Hippocampal formation (tissue), 2 donors: ENCODE measurements at places on chromosomes 16 and 17.

DNA sequence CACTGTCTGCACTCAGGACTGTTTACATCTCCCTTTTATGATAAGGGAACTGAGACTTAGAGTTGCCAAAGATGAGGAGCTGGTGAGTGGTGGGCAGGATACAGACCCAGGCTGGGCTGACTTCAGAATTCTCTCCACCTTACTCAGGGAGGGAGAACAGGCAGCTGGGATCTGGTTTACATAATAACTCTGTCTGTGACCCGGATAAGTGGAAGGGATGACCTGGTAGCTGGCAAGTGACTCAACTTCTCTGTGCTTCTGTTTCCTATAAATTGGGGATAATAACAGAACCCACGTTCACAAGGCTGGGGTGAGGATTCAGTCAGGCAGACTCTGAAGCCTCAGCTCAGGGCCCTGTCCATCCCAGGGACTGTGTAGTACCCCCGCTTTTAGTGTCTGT, 2.6 kb downstream of the SNX20 start:
- no peak for DNase-seq

DNA sequence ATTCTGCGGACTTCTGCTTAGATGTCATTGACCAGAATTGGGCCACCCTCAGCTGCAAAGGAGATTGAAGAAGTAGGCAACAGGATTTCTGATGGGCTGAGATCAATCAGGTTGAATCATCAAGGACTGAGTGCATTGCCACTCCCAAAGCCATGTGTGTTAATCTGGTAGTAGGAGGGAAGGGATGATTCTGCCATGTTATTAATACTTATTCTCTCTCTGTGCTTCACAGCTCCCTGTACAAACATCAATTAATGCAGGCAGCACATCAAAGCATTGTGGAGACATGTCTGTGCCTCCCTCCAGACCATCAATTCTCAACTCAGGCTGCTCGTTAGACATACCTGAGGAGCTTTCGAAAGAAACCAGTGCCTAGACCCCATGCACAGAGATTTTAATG, 11.6 kb downstream of the LRRC3C start:
- no peak for DNase-seq

GRCh38 chr16:52755396-52755795, 208.5 kb upstream of the TOX3 start:
- DNase-seq = no peak

DNA sequence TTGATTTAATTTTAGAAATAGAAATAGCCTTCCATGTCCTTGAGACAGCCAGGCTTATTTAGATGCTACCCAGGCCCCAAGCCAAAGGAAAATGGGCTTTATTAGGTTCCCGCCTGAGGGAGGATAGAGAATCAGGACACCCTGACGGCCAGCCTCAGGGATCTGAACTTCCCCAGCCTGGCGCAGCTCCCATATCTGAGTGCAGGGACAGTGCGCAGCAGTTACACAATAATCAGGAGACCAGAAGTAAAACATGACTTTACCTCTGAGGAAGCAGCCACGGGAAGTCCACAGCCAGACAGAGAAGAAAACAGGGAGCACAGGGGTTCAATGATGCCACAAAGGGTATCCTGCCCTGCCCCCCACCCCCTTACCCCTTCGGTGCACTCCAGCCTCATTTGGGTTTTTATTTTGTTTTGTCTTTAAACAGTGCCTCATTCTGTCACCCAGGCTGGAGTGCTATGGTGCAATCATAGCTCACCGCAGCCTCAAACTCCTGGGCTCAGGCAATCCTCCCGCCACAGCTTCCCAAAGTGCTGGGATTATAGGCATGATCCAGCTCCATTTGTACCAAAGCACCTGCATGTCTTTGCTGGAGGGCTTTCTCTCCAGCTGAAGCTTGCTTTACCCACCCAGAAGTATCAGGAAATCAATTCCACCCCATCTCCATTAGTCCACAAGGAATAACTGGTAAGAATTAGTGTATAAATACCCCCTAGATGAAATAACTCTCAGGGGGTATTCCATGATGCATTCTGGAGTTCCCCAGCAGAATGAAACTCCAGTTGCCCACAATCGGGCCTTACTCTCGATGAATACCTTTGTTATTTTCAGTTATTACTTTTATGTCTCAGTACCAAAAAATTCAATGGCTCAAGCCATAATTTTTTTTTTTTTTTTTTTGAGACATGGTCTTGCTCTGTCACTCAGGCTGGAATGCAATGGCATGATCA, 21.9 kb downstream of the ORC6 start:
- DNase-seq = no peak

DNA sequence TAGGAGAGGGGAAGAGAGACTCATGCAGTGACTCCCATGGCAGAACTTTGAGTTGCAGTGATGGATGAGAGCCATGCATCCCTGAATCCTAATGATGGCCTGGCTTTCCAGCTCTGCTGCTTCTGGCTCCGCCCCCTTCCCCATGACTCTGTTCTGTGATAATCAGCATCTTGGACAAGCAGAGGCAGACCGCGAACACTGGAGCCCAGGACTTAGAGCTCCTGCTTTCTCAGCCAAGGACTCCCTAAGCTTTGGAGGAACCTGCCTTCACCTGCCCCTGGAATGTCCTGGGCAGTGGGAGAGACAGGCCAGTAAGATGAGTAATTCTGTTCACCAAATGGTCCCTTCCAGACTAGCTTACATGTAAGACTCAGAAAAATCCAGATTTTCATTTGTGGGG, 12.5 kb downstream of the CCDC92B start:
- no peak for DNase-seq

DNA sequence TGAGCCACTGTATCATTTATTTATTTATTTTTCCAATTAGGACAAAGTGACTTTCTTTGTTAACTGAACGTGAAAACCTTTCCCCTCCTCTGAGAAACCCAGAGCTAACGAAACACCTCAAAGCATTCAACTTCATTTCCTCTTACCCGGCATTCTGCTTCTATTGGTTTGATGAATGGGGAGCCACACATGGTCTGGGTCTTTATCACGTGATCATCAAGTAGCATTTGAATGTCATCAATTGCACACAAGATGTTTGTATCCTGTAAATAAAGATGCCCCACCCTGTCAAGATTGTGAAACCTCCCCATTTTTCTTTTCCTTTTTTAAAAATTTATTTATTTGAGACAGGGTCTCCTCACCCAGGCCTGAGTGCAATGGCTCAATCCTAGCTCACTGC, 80.1 kb downstream of the DNAH3 start:
- no peak for DNase-seq

GRCh38 chr16:90031931-90032673, 12.8 kb upstream of the DBNDD1 start:
- no peak for DNase-seq

DNA sequence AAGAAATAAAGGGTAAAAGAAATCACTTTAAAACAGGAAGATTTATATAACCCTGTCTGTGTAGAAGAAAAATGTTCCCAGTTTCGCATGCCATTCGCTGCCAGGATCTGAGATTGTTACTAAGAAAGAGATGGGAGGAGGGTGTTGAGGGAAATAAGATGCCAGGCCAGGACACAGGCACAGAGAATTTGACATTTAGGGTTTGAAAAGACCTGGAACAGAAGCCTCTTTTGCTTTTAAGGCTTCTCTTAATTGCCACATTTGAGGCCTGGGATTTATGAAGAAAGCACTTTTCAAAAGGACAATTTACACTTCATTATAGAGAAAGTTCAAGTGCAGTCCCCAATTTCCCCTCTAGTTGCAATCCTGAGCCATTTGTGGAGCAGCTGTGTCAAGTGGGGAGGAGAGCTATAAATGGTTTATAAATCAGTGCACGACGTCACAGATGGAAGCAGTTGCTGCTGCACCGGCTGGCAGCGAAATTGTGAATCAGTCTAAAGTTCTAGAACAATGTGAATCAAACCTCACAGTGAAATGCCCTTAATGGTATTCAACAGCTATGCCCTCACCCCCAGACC, 26.5 kb upstream of the C16orf87 start:
- DNase-seq = peak; percentile 12

DNA sequence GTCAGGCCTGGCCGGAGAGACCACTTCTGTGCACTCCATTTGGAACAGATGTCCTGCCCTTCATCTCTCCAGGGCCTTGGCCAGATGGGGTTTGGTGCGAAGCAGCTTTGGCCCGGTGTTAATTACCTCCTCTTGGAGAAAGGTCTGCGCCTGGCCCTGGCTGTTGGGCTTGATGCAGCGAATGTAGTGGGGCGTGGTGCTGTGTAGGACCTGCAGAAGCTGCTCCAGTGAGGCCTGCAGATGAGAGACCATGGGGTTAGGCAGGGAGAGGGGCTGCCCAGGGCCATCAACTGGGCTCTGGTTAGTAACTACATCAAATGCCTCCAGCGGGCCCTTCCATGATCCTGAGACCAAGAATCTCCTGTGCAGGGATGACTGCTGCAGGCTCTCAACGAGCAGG, 18.7 kb downstream of the ZNHIT3 start:
- no peak for DNase-seq

- DNase-seq = no peak
Measured at GRCh38 chr17:38542286-38542685, 63.5 kb downstream of the SRCIN1 start.

DNA sequence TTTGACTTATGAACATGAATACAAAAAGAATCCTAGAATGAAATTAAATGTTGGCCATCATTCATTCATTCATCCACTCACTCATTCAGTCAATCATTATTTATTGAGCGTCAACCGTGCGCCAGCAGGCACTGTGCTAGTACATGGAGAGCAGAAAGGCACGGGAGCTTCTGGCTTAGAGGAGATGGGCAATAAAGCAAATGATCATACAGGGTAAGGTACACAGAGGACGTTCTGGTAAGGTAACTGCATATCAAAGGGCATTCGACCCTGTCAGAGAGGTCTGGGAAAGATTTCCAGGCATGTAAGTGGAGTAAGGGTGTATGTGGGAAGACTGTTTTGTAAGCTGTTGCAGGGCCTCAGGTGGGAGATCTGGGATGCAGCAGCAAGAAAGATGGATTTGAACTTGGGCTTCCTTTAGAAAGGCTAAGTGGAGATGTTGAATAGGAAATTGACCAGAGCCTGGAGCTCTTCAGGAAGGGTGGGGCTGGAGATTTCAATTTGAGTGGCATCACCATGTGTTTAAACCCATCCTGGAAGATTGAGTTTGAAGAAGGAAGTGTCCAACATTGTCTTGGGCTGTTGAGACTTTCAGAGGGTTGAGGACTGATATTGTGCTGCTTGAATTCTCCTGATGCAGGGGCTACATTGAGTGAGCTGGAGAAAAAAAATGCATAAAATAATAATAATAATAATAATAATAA, 2.8 kb upstream of the MSI2 start:
- no peak for DNase-seq

DNA sequence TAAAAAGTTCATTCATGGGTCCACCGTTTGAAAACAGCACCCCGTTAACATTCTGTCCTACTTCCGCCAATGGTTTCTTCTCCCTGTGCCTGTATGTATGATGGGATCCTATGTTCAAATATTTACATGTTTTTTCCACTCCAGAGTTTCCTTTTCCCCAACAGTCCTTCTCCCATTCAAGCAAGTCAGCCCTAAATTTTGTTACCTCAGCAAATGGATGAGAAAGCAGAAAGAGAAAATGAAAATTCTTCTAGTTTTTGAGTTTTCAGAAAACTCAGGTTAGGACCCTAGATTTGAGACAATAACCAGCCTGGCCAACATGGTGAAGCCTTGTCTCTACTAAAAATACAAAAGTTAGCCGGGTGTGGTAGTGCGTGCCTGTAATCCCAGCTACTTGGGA, 3.5 kb upstream of the ERN2 start:
- no peak for DNase-seq

DNA sequence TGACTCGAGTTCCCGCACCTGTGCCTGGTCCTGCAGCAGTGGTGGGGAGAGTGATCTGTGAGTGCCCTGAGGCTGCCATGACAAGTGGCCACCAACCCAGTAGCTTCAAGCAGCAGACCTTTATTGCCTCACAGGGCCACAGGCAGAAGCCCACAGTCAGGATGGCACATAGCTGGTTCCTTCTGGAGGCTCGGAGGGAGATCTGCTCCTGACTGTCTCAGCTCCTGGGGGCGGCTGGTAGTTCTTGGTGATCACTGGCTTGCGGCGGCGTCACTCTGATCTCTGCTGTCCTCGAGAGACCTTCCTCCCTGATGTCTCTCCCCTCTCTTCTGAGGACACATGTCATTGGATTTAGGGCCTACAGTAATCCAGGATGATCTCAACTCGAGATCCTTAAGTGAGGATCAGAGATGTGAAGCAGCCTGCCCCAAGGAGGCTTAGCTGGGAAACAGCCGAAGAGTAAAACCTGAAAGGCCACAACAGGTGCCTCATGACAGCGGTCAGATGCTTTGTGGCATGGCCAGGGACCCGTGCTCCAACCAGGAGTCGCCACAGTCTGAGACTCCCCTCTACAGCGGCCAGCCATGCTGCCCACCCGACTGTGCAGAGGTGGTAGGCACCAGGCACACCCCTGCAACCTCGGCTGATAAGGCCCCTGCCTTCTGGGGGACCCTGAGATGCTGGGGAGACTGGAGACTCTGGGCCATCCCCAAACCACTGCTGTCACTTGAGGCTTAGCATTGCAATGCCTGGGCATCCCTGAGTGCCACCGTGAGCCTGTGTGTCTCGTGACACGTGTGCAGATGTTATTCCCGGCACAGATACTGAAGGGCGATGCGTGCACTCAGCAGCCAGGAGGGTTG, 30.0 kb upstream of the SLC38A10 start:
- no peak for DNase-seq

- no peak for DNase-seq
Measured at GRCh38 chr17:13359774-13360173, 242.0 kb downstream of the HS3ST3A1 start.

DNA sequence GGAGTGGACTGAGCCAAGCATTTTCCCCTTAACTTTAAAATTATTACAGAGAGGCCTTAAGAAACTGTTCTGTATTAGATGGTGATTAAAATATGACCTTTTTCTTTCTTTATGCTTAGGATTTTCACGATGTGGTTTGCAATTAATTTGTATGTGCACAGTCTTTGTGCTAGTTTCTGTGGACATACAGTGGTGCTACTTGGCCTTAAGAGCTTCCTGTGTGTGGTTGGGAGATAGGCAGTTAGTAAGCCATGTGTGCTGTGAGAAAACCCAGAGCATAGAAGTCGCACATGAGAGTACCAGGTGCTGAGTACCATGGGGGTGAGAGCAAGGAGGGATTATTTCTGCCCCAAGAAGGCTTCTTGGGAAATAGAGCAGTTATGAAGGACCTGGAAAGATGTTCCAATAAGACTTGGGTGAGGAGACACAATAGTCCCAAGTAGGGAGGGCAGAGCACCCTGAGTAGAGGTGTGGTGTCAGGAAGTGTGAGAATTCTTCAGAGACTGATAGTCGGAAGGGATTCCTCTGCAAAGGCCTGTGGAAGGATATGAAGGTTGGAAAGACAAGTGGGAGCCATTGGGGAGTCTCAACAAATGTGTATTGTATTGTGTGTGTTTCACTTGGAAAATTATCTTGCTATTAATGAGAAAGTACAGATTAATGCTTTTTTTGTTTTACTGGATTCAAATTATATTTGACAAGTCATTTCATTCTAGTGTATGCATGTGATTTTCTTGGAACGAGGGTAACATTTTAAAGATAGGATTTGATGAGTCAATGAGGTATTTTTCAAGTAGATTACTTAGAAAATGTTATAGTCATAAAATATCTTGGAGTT, 239.9 kb downstream of the PRKCA start:
- no peak for DNase-seq

DNA sequence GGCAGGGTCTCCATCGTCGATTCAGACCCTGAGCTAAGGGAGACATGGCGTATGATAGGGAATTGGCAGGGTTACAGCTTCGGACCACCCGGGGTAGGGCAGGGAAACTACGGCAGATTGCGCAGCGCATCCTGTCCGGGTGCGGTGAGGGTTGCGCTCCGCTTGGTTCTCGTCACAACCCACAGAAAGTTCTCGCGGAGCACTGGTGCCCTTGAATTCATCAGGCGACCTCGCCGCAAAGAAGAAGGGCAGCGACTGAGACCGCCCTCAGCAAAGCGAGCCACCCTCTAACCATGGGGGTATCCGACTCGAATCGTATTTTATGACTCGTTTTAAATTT, 1.2 kb downstream of the HS3ST3B1 start:
- no peak for DNase-seq
